ENCODE measurements at places on chromosomes 5 and 9. TPM values are rescaled to one million over a fixed set of nuclear protein-coding genes. Genes with fewer than 3 reads are reported as not detected.

CRHBP gene
- total RNA-seq, result 0.09 TPM

ZFP37 gene
- total RNA-seq, result 1.4 TPM

PCDHB15 gene
- total RNA-seq, result 0.13 TPM

BTNL3 gene
- total RNA-seq, result not detected

OR13C3 gene
- not detected for total RNA-seq

CTNND2 gene
- total RNA-seq, result not detected

LRRC19 gene
- total RNA-seq, result not detected

PRRT1B gene
- total RNA-seq, result 0.30 TPM

EXOC3 gene
- 30.1 TPM for total RNA-seq

C9orf43 gene
- total RNA-seq, result 0.55 TPM

DMRT3 gene
- total RNA-seq, result not detected

DOLPP1 gene
- total RNA-seq, result 18.7 TPM

TMEM252 gene
- total RNA-seq, result not detected

C9 gene
- total RNA-seq, result not detected

NRG2 gene
- total RNA-seq, result 2.5 TPM

PDLIM7 gene
- 91.9 TPM for total RNA-seq

C5orf34 gene
- 3.8 TPM for total RNA-seq

CD14 gene
- total RNA-seq, result 3.7 TPM

LTC4S gene
- total RNA-seq, result 0.28 TPM

C9orf50 gene
- not detected for total RNA-seq

PCDHGA2 gene
- total RNA-seq, result 0.40 TPM

ARL14EPL gene
- total RNA-seq, result 0.11 TPM

MARVELD2 gene
- 2.5 TPM for total RNA-seq

HMGXB3 gene
- 31.3 TPM for total RNA-seq

FOXD4L3 gene
- 0.14 TPM for total RNA-seq

HSPB3 gene
- total RNA-seq, result 0.24 TPM

SPACA9 gene
- 5.9 TPM for total RNA-seq

NUTM2G gene
- total RNA-seq, result not detected

SETX gene
- total RNA-seq, result 18.2 TPM

S1PR3 gene
- total RNA-seq, result 93.6 TPM

NIPAL4 gene
- 10.0 TPM for total RNA-seq

CYSRT1 gene
- total RNA-seq, result 5.0 TPM

Measured in A549 treated with AZD2906 at 1 μM for 4 hours (cell line).